ENCODE measurements at places on chromosomes 5 and 9. TPM values are rescaled to one million over a fixed set of nuclear protein-coding genes. Genes with fewer than 3 reads are reported as not detected.

GRCh38 chr5:39369123-39369815 is 5.0 kb upstream of the C9 start:
- DNase-seq = no peak

- no peak for DNase-seq
These were observed 95.7 kb downstream of the LHFPL2 start for GRCh38 chr5:78552729-78553342.

DNA sequence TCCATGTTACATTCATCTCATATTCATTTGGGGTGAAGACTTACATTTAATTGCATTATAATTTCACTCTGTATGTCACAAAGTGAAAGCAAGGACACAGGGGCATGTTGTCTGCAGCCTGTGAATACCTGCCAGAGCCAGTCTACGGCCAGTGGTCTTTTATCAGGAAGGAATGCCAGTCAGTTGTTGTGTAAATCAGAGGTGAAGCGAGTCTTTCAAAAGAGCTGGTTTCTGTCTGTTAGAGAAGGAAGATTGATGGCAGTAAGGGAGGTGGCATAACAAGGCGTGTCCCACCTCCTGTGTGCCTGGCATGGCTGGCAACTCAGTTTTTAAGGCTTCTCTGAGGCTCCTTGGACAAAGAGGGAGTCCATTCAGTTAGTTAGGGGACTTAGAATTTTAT is 18.1 kb upstream of the SYK start:
- peak; percentile 31 for DNase-seq

DNA sequence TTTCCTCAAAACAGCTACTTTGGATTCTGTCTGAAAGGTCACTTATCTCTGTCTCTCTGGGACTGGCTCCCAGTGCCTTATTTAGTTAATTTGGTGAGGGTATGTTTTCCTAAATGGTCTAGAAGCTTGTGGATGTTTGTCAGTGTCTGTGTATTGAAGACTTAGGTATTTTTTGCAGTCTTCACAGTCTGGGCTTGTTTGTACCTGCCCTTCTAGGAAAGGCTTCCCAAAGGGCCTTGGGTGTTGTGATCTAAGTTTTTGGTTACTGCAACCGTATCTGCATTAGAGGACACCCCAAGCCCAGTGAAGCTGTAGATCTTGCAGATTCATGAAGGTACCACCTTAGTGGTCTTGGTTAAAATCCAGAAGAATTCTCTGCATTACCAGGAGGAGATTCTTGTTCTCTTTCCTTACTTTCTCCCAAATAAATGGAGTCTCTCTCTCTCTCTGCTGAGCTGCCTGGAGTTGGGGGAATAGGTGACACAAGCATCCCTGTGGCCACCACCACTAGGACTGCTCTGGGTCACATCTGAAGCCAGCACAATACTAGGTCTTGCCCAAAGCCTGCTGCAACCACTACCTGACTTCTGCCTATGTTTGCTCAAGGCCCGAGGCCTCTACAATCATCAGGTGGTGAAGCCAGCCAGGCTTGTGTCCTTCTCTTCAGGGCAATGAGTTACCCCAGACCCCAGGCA is 17.8 kb upstream of the CCNB1 start:
- DNase-seq = no peak

GRCh38 chr5:78610163-78610583 is 38.4 kb downstream of the LHFPL2 start:
- DNase-seq = no peak

- no peak for DNase-seq
These were observed 268.0 kb downstream of the ZSWIM6 start for GRCh38 chr5:61600123-61600444.

- DNase-seq = no peak
These were observed 68.8 kb downstream of the SLC44A1 start for GRCh38 chr9:105313238-105313637.

DNA sequence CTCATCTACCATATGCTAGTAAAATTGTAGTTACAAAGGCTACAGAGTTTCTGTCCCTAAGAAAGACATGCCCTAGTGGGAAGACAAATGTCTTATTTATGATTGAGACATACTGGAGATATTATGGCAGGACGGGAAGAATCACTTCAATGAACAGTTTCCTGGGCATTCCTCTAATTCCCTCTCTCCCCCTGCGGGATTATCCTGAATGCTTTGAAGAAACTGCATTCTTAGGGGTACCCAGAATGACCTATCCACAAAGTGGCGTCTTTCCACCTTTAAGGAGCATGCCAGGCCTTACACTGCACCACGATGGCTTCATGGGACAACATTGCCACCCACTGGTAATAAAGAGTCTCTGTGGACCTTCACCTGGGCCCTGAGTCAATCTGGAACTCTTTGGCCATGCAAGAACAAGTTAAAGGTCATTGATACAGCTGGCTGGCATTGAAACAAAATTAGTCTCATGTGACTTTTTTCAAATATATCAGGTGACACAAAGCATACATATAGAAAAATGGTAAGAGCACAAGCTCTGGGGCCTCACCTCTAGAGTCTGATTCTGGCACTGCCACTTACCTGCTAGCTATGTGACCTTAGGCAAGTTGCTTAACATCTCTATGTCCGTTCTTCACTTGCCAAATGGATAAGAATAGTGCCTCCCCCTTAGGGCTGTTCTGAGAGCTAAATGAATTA is 32.0 kb downstream of the ANKRD55 start:
- DNase-seq = peak; percentile 78

- DNase-seq = no peak
These were observed 269.6 kb upstream of the ARRDC3 start for GRCh38 chr5:91652678-91653077.

DNA sequence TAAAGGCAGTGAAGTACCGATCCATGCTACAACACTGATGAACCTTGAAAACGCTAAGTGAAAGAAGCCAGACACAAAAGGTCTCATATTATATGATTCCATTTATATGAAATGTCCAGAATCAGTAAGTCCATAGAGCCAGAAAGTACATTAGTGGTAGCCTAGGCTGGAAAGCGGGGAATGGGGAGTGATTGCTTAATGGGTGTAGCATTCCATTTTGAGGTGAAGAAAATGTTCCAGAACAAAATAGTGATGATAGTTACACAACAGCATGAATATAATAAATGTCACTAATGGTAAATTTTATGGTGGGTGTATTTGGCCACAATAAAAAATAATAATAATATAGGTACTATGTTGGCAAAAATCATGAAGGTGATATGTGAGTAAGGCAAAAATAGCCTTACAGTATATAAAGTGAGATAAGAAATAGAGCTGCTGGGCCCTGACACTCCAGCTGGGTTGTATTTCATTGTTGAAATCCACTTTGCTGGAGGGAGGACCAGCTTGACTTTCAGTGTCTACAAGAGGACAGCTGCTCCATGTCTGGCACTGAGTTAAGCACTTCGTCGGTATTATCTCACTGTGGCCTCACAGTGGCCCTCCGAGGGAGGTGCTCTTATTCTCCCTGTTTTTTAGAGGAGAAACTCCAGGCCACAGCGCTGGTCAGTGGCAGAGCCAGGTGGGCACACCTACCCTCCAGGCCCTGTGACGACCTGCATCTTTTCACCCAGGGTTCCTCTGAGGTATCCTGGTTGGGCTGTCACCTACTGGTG is 22.4 kb upstream of the ANGPTL2 start:
- no peak for DNase-seq

- DNase-seq = no peak
These were observed 97.6 kb upstream of the LHFPL2 start for GRCh38 chr5:78746021-78746770.

- DNase-seq = peak; percentile 70
These were observed 41.4 kb downstream of the GLRX start for GRCh38 chr5:95781101-95781583.

DNA sequence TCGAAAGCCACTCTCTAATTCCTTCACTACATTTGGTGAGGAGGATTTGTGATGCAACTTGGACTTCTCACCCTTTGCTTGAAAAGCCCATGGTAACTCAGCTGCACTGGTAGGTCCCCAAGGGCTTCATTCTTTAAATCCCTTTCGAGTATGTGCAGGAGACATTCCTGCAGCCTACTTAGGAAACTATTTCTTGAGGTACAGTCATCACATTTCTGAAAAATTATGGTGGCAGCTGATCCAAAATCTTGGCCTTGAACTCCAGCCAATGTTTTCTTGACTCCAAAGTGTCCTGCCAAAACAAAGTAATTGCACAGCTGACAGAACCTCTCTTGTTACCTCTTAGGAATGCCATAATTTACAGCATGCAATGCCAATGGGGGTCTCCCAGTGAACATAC is 99.7 kb downstream of the NPR3 start:
- no peak for DNase-seq

GRCh38 chr5:143200781-143201398 is 202.6 kb downstream of the NR3C1 start:
- DNase-seq = no peak

DNA sequence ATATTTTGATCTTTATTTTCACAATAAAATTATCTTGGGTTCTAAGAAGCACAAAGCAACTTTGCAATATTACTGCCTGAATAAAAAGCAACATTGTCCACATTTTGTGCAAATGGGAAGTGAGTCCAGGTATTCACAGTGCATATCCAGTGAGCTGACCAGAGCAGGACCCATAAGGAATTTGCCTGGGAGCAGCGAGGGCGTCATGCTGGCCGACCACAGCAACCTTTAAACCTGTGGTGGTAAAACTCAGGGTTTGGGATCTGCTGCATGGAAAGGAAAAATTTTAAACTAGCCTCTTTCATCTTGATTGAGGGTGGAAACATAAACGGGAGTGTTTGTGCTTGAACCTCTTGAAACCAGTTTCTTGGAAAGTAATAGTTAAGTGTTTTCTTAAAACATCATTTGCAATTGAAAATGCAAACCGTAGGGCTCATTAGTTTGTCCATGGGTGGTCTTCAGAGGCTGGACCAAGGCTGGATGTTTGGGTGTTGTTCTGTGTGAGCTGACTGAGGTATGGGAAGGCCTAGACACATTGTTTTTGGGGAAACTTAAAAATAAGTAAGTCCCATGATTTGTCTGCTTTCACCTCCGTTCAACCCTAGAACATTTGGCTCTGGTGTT is 85.0 kb upstream of the ANKH start:
- no peak for DNase-seq

DNA sequence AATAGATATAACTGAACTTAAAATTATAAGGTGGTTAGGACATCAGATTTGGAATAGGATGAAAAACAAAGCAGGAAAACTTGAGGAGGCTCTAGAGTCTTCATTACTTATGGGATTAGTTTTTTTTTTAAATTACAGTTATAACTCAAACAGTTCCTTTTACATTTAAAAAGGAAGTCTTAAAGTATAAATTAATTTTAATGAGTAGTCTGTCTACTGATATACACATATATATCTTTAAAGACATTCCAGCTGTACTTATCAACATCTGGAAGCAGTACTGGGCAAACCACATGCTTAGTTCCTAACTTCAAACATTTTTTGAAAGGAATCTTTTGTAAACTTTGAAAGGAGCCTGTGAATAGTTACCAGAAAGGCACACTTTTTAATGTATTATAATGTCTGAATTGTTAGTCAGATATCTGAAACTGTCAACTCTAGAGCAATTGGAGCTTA is 6.0 kb downstream of the ACTBL2 start:
- no peak for DNase-seq

- no peak for DNase-seq
These were observed 219.1 kb downstream of the NDUFS4 start for GRCh38 chr5:53779541-53779981.

- DNase-seq = no peak
These were observed 87.6 kb downstream of the FBXO38 start for GRCh38 chr5:148471379-148471778.

DNA sequence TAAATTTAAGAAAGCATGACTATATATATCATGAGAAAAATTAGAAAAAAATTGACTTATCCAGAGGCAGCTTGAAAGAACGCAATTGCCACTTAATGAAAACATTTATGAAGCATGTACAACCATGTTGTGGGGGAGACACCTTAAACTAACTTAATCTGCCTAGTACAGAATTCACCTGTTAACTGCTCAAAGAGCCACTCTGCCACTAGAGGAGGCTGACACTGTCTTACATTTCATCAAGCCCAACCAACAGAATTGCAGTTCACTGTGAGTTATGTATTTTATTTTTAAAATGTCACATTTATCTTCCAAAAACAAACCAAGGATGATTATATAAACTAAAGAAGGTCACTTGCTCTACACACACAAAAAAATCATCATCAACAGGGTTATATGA is 252.9 kb downstream of the MLLT3 start:
- DNase-seq = no peak

- no peak for DNase-seq
These were observed 233.7 kb upstream of the ADRA1B start for GRCh38 chr5:159682623-159683022.

DNA sequence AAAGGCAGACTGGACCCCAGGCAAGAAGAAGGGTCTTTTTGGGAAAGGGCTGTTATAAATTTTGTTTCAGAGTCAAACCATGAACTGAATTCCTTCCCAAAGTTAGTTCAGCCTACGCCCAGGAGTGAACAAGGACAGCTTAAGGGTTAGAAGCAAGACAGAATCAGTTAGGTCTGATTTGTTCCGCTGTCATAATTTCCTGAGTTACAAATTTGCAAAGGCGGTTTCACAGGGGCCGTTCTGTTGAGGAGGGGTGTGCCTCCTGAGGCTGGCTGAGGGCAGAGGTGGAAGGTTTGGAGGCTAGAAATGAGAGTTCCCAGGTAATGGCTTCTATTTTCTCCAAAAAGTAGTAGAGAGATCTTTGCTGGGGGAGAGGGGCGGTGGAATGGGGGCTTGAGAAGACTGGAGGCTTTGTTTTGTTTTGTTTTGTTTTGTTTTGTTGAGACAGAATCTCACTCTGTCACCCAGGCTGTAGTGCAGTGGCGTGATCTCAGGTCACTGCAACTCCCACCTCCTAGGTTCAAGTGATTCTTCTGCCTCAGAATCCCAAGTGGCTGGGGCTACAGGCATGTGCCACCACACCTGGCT is 4.1 kb upstream of the CERCAM start:
- DNase-seq = peak; percentile 26

GRCh38 chr5:45189481-45189880 is 380.7 kb downstream of the MRPS30 start:
- no peak for DNase-seq

GRCh38 chr9:36872641-36873040 is 161.4 kb downstream of the PAX5 start:
- DNase-seq = no peak

- DNase-seq = no peak
These were observed 2.1 kb downstream of the ECPAS start for GRCh38 chr9:111481885-111482636.

DNA sequence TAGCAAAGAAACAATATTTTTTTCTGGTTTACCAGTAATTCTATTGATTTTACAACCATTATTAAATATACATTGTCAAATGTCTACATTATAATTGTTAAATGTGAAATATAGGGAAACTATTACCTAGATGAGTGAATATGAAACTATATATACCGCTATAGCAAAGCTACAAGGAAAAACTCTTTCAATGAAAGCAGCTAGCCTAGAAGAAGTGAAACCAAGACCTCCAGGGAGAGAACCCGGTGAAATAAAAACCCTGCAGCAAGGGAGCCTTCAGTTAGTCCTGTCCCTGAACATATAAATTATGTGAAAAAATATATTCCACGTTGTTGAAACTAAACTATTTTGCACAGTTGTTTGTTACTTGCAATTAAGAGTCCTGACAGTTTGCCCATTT is 913.1 kb downstream of the EFNA5 start:
- DNase-seq = no peak

Gene C1QTNF2
- total RNA-seq = not detected

Gene C5orf34
- total RNA-seq = 24.8 TPM

Gene RETREG1
- 0.28 TPM for total RNA-seq

Gene CCDC69
- 8.7 TPM for total RNA-seq

Gene ERGIC1
- 102 TPM for total RNA-seq

Gene RFX3
- 4.3 TPM for total RNA-seq

Gene G3BP1
- 204 TPM for total RNA-seq

Gene RPP25L
- total RNA-seq = 46.0 TPM

Gene MARCOL
- total RNA-seq = not detected

Gene PLPP7
- 8.2 TPM for total RNA-seq

Gene BNIP1
- 21.1 TPM for total RNA-seq
